Immature natural killer cell (primary cell): ENCODE measurements at places on chromosomes 4 and X.

DNA sequence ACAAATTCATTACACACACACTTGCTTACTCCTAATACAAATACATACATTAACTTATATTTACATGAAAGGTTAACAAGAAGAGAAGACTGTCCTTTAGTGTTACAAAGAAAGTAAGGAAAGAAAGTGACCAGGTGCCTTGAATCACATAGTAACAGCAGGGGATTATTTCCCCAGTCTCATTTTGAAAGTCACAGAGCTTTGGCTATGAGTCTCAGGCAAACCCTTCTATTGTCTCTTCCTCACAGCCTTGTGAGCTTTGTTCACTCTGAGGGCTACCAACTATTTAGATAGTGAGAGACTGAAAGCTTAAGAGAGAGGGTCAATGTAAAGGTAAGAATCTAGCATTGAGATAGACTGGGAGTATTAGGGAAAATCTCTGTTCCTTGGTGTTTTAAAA, 161.6 kb downstream of the NPNT start:
- no peak for DNase-seq

DNA sequence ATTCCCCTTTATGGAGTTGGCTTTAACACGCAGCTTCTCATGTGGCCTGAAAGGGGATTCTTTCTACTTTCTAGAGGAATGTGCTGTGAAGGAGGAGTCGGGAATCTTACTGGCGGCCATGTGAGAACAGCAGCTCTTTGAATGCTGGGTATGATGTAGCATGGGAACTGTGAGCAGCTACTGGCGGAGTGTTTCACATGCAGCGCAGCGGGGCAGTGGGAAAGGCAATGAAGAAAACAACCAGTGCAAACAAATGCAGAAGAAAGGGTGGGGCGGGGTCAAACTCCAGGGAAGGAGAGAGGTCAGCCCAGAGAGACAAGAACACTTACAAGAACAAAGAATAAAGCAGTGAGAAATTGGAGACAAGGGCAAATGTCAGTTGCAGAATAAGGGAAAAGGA, 363.8 kb upstream of the FTHL17 start:
- no peak for DNase-seq

DNA sequence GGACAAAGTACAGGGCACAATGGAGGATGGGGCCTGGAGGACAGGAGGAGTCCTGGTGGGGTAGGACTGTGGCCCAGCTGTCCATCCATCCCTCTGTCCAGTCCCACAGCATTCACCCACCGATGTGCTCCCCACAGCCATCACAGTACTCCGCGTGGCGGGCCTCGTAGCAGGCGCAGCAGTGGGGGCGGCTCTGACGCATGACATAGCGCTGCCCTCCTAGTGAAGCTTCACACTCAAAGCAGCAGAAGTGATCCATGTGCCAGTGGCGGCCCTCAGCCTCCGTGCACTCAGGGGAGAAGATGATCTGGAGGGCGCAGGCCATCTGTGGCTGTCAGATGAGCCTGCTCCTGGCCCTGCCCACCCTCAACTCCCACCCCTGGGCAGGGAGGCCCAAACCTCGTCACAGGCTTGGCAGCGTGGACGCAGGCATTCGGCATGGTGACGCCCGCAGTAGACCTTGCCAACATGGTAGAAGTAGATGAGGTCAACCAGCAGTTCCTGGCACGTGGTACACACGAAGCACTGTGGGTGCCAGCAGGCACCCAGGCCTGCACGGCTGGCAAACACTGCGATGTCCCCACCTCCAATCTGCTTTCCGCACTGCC, 6.3 kb downstream of the PLP2 start:
- no peak for DNase-seq

- DNase-seq = no peak
These were observed 54.6 kb downstream of the FRMPD3 start for GRCh38 chrX:107504006-107504405.

DNA sequence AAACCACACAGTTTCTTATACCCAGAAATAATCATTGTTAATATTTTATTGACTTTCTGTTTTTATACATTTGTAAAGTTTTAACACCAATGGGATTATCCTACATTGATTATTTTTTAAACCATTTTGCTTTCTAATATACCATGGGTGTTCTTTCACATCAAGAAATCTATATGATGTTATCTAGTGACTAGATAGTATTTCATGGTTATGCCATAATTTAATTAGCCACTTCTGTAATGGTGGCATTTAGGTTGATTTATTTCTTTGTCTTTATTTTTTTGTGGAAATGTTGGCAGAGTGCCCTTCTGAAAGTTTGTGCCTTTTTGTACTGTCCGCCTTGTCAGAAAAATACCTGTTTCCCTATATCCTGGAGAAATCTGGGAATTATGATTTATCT, 193.3 kb downstream of the CEP135 start:
- DNase-seq = no peak

DNA sequence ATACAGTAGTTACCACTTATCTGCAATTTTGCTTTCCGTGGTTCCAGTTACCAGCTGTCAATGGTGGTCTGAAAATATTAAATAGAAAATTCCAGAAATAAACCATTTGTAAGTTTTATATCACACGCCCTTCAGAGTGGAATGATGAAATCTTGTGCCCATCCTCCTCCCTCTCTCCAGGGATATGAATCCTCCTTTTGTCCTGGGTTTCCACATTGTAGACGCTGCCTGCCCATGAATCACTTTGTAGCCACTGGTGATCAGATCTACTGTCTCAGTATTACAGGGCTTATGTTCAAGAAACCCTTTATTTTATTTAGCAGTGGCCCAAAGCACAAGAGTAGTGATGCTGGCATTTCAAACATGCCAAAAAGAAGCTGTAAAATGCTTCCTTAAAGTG, 198.6 kb downstream of the KCNIP4 start:
- DNase-seq = no peak

DNA sequence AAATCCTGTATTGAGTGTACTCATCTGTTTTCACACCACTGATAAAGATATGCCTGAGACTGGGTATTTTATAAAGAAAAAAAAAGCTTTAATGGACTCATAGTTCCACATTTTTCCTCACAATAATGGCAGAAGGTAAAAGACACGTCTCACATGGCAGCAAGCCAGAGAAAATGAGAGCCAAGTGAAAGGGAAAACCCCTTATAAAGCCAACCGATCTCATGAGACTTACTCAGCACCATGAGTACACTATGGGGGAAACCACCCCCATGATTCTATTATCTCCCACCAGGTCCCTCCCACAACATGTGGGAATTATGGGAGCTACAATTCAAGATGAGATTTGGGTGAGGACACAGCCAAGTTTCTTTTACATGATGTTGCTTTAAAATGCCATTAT, 171.9 kb downstream of the GALNTL6 start:
- no peak for DNase-seq

DNA sequence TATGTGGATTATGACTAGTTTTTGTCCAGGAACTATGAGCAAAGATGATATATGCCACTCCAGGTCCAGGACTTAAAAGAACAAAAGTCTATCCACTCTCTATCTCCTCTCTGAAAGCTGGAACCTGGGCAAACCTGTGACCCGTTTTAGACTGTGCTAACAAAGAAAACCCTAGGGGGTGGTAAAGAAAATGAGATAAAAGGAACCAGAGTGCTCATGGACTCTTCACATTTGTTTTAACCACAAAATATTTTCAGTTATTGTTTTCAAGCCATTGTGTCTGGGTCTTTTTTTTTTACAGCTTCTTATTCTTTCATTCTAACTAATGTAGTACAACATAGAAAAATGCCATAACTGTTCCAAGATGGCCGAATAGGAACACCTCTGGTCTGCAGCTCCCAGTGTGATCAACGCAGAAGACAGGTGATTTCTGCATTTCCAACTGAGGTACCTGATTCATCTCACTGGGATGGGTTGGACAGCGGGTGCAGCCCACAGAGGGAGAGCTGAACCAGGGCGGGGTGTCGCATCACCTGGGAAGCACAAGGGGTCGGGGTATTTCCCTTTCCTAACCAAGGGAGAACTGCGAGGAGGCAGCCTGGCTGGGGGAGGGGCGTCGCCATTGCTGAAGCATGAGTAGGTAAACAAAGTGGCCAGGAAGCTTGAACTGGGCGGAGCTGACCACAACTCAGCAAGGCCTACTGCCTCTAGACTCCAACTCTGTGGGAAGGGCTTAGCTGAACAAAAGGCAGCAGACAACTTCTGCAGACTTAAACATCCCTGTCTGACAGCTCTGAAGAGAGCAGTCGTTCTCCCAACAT, 45.1 kb downstream of the CHM start:
- DNase-seq = peak; percentile 13

- DNase-seq = no peak
These were observed 1.5 kb upstream of the SLC16A2 start for GRCh38 chrX:74419864-74420195.

- DNase-seq = no peak
These were observed 824.0 kb downstream of the STIM2 start for GRCh38 chr4:27684610-27685011.

GRCh38 chr4:146762016-146762415, 123.3 kb downstream of the POU4F2 start:
- DNase-seq = no peak

DNA sequence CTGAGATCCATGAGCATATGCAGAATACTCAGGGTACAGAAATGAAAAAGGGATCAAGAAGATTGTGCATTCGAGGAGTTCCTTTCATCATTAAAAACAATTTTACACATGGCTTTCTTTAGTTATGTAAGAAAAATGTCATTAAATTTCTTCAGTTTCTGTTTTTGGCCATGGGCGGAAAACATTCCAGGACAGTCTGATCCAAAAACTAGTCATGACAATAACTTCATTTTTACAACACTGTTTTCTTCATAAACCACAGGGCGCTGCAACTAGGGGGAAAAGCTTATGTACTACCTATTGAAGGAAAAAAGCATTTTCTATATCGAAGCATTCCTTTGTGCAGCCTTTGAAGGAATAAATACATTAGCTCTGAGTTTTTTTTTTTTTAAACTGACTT, 28.2 kb downstream of the IL13RA1 start:
- DNase-seq = no peak

GRCh38 chrX:110222497-110223257, 95.2 kb downstream of the AMMECR1 start:
- DNase-seq = no peak

DNA sequence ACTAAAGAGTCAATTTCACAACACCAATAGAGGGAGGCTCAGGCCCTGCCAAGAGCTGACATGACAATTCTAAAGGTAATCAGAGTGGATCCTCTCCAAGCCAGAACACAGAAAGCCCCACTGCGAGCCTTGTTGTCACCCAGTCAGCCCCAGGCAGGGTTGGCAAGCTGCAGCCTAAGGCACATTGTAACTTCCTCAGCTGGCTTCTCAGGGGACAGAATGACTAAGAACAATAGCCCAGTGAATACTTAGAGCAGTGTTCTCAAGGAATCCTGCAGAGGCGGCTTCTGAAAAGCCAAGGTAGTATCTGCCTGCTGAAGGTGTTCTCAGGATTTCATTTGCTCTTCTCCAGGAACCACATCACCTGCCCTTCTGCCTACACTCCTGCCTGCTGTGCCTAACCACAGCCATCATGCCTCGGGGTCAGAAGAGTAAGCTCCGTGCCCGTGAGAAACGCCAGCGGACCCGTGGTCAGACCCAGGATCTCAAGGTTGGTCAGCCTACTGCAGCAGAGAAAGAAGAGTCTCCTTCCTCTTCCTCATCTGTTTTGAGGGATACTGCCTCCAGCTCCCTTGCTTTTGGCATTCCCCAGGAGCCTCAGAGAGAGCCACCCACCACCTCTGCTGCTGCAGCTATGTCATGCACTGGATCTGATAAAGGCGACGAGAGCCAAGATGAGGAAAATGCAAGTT, at the start of gene MAGEB4:
TSS of gene MAGEB4 (plus strand) at position 277 of the 692 bp plus-strand sequence. CDS start at position 413, 136 bp downstream.
- no peak for DNase-seq

- DNase-seq = no peak
These were observed 39.5 kb upstream of the PTPN13 start for GRCh38 chr4:86554646-86555045.

GRCh38 chr4:115944146-115944905, 830.9 kb upstream of the NDST4 start:
- no peak for DNase-seq

- no peak for DNase-seq
These were observed 191.6 kb downstream of the ANAPC10 start for GRCh38 chr4:144906181-144906925.

DNA sequence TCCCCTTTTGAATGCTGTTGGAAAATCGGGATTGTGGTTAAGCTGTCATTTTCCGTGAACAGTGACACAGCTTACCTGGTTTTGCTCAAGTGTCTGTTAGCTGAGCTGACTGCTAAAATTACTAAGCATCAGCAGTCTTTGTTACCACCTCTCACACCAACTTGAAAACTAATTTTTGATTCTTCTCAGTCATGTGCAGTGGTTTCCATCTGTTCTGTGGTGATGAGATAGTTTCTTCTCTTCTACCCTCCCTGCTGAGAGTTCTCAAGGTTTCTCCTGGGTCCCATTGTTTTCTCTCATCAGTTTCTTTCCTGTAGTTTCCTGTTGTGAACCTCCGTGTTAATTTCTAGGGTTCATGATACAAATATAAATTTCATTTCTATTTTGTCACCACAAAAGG, 225.6 kb downstream of the ARHGAP10 start:
- no peak for DNase-seq

DNA sequence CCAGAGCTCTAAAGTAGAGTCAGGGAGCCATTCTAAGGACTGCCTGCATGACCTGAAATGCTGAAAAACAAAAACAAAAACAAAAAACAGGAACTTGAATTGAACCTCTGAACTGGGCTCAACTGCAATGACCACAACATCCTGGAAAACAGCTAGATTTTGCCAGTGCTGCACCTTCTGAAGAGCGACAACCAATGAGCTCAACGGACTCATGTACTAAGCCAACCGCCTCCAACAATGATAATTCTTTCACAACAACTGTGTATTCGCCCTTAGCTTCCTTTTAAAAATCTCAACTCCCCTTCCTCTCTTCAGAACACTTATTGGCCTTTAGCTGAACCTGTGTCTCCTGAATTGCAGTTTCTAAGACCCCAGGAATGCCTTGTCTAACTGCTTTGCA, 69.8 kb downstream of the HAUS3 start:
- DNase-seq = no peak

GRCh38 chrX:23742174-23742696, 841 bp downstream of the ACOT9 start:
- DNase-seq = peak; percentile 3

DNA sequence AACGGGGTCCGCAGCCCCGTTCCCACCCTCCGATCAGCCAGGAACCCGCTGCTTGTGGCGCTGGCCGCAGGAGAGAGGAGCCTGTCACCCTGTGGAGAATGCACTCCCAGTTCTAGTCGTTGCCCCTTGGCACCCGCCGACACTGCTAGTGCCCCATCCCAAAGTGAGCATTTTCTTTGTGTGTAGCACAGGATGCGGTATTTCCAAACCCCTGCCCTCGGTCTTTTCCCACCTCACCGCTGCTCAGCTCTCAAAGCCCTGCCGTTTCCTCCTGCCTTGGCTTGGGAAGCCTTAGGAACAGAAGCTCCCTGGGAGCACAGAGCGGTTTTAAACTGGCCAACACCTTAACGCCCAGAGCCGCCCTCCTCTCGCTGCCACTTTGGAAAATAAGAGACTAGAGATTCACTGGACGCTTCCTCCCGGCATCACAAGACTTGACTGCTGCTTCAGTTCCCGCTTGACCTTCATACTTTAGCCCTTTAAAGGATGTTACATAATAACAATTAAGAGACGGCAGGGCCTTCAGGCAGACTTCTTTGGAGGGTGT, 772 bp downstream of the CYP4V2 start:
- no peak for DNase-seq

- no peak for DNase-seq
These were observed 11.7 kb downstream of the COQ2 start for GRCh38 chr4:83272900-83273299.

- DNase-seq = no peak
These were observed 41.0 kb upstream of the PDLIM5 start for GRCh38 chr4:94410678-94411206.
